NCI-H345 (cell line): ENCODE measurements at places on chromosomes 2 and 18.

GRCh38 chr2:166091439-166091838 is 36.4 kb downstream of the SCN1A start:
- DNase-seq: no peak

GRCh38 chr2:84841577-84841976 is 39.3 kb downstream of the TRABD2A start:
- no peak for DNase-seq

GRCh38 chr2:23531881-23532280 is 146.9 kb downstream of the KLHL29 start:
- no peak for DNase-seq

DNA sequence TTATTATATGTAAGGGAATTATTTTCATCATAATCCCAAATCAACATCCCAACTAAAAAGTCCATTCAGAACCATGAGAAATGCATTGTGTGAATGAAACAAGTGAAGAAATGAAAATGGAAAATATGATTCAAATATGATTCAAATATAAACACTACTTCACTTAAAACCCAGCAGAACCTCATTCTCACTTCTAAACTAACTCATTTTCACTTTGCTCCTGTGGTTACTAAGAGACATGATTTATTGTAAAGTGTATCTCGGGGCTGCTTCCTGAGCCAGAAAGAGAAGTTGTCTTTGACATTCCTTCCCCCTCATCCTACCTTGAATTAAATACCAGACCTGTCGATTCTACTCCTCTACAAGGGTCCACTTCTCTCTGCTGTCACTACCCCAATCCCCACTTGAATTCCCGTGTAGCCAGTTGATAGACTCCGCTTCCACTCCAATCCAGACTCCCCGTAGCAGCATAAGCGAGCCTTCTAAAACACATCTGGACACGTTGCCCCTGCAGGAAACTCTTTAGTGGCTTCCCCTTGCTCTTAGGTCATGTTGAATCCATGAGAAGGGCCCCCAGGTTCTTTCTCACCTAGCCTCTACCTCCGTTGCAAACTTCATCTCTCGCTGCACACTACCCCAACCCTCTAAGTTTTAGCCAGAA is 697.0 kb upstream of the ID2 start:
- no peak for DNase-seq

- DNase-seq: no peak
Observed at GRCh38 chr18:63109802-63110201, 209.8 kb downstream of the BCL2 start.

- DNase-seq: peak; percentile 54
Observed at GRCh38 chr2:179861416-179862067, at the start of gene ZNF385B. Gene ZNF385B (minus strand): TSS chr2:179861612.

- DNase-seq: peak; percentile 38
Observed at GRCh38 chr2:80255918-80256781, 48.4 kb downstream of the LRRTM1 start.

GRCh38 chr2:10123281-10123680 is 742 bp downstream of the RRM2 start:
- no peak for DNase-seq

DNA sequence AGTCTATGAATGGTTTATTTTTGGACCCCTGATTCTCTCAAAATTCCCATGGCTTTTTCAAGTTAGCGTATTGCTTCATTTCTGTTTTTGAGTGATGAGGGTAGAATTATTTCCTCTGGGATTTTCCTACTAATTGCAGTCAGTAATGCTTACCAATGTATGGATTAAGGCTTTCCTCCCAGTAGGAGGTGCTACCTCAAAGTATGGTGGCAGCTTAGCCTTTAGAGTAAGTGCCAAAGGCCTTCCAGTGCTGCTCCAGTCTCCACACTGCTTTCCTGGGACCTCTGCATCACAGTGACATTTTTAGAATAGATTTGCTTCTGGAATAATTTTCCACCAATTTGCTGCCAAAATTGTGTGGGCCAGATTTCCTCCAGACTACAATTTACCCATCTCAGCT is 16.2 kb upstream of the SSB start:
- DNase-seq: no peak

- DNase-seq: no peak
Observed at GRCh38 chr18:79199691-79200374, 130.6 kb downstream of the ATP9B start.

DNA sequence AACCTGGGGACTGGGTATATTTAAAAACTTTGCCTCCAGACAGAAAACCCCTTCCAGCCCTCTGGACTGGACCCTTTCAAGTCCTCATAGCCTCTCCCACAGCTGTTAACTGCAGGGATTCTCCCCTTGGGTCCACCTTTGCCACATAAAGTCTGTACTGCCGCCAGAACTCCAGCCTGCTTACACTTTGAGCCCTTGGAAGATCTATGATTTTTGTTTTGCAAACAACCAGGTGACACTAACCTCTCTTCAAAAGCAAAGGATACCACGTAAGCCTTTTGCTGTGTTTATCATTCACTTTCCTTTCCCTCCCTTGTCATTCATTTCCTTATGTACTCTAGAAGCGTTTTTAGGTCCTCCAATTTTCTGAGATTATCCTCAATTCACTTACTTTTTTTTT is 4.1 kb upstream of the AGXT start:
- no peak for DNase-seq

DNA sequence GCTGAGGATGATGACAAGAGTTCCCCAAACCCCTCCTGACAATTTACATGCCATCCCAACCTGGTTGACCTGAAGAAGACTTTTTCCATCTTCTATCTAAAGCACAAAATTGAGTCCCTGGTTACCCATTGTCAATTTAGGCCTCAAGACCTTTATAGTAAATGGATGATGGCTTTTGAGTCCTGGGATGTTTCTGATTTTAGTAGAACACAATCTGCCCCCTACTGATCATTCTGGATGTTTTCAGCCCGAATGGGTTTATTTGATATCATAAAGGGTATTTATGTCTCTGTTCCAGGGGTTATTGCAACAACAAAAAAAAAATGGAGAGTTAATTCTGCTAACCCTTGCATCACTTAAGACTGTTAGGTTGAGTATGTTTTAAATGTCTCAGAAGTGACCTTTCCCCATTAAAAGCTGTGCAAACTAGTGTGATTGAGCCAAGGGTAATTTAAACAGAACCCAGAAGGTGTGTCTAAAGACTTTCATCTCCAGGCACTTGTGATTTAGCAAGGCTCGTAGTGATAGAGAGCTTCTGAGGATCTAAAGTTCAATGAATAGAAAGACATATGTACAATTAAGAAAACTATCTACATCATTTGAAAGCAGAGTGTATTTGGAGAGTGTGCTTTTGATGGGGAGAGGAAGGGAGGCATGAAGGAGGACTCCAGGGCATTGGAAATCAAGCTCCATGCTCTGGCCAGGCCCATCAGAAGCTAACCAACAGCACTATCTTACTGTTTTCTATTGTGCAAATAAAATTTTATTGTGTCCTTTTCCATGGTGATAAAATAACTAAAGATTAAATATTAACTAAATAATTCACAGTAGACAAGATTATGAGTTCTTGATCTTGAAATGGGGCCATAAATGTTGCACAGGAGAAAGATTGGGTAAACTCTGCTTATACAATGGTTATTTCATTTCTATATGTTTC is 96.6 kb upstream of the NOSTRIN start:
- DNase-seq: peak; percentile 22

- no peak for DNase-seq
Observed at GRCh38 chr18:76932026-76932819, 109.9 kb downstream of the ZNF236 start.

GRCh38 chr2:142857256-142858164 is 20.0 kb upstream of the KYNU start:
- no peak for DNase-seq

DNA sequence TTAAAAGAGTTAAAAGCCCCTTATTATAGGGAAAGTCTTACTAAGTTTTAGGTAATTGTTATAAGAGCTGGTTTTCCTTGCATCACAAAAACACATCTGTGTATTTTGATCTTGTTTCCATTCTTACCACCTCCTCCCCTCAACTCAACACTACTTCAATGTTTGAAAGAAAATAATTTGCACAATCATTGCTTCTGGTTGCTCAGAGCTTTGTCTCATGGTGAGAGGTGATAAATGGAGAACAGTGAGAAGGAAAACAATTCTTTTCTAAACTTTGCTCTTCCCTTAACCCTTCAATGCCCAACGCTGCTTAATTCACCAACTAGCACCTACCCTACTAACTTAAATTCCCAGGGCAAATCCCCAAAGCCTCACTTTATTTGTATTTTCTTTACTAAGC is 268.1 kb upstream of the LINC00305 start:
- no peak for DNase-seq

DNA sequence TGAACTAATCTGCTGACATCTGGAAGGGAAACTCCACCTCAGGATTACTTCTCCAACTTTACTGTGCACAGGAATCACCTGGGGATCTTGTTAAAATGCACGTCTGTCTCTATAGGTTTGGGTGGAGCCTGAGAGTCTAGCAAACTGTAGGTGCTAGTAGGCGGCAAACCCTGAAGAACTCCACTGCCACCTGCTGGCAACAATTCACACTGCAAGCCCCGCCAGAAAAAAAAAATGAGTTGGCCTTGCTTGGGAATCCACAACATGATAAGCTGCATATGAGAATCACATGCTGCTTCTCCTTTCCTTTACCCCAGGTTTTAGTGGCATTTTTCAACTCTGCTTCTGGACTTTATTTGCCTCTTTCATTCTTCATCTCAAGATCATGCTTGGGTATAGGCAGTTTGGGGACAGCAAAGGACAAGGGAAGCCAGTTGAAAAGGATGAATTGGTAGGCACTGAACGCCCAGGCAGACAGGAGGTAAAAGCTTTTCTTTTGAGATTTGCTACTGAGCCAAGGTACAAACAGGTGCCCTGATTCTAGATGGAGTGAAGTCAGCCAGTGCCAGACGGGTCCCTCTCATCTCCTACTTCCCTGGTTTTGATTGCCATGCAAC is 88.8 kb downstream of the VIT start:
- peak; percentile 63 for DNase-seq

- no peak for DNase-seq
Observed at GRCh38 chr18:49359732-49360444, 100.6 kb downstream of the DYM start.

DNA sequence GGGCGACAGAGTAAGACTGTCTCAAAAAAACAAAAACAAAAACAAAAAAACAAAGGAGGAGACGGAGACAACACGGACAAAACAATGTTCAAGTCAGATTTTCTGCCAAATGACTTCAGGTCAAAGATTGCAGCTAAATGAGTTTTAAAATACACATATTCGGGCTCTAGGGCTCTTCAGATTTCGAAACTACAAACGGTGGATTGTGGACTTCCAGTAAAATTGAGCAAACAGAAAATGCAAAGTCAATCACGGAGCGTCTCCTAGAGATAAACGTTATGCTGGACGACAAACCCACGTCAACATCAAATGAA is 558 bp downstream of the MRPS5 start:
- DNase-seq: no peak

- DNase-seq: no peak
Observed at GRCh38 chr18:53268455-53268854, 928.5 kb downstream of the DCC start.

- DNase-seq: no peak
Observed at GRCh38 chr2:10989782-10990181, 78.0 kb downstream of the KCNF1 start.

GRCh38 chr2:223868005-223868404 is 30.6 kb upstream of the AP1S3 start:
- DNase-seq: no peak
